SW 1271 (cell line): ENCODE measurements at places on chromosomes 13 and 19.

GRCh38 chr13:97885641-97886040, 67.8 kb upstream of the IPO5 start:
- DNase-seq = no peak

DNA sequence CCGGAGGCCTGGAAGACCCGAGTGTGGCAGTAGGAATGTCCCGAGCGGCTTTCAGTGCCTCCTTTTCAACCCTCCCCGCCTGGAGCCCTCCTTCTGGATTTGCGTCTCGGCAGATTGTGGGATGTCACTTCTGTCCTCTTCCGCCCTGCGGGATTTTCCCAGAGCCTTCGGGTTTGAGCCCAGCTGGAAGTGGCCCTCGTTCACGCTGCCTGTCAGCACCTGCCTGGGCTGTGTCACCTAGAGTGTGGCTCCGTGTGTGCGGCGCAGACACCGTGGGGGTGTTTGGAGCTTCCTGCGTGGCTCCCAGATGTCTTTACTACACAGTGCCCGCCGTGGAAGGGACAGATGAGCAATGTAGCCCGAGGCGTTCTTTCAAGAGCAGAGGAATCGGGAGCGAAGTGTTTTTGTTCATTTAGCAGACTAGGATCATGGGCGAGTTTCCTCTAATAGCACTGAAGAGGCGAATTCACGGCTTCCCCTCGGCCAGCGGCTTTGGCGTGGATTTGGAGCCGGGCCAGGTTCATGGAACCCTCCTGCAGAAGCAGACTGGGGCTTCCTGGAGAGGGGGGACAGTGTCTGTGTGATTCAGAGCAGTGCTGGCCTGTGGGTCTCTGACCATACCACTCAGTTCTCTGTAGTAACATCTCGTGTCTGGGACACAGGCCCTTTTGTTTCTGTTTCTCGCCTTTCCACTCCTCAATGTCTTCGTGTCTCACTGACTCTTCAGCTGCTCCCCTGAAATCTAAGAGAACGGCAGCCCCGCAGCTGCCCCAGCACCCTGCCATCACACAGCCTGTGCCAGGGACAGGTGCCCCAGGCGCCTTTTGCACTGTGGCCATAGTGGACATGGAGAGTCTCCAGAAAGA, 68.0 kb downstream of the KDM4B start:
- DNase-seq = no peak

DNA sequence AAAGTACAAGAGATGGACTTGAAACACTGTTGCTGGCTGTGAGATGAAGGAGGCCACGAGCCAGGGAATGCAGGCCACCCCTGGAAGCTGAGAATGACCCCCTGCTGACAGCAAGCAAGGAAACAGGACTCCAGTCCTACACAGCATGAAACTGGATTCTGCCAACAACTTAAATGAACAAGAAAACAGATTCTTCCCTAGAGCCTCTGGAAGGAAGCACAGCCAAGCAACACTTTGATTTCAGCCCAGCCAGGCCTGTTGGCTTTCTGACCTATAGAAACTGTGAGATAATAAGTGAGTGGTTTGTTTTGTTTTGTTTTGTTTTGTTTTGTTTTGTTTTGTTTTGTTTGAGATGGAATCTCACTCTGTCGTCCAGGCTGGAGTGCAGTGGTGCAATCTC, 105.3 kb upstream of the CACNA1A start:
- DNase-seq = no peak

DNA sequence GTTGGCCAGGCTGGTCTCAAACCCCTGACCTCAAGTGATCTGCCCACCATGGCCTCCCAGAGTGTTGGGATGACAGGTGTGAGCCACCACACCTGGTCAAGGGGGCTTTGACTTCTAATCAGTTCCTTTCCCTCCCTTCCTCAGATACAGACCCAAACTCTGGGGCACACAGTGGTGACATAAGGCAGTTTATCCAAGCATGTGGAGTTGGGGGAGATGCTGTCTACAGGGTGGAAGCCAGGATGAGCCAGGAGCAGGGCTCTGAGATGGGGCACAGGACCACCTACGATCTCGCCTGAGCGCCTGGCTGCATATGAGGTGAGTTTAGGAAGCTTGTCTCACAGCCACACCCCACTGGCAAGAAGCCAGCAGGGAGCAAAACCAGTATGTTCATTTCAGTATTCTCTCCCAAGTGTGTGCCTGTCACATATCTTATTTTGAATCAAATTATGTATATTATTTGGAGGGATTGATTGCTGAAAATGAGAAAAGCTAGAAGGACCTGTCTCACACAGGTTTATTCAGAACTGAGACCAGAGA, 67.7 kb downstream of the KCTD15 start:
- no peak for DNase-seq

DNA sequence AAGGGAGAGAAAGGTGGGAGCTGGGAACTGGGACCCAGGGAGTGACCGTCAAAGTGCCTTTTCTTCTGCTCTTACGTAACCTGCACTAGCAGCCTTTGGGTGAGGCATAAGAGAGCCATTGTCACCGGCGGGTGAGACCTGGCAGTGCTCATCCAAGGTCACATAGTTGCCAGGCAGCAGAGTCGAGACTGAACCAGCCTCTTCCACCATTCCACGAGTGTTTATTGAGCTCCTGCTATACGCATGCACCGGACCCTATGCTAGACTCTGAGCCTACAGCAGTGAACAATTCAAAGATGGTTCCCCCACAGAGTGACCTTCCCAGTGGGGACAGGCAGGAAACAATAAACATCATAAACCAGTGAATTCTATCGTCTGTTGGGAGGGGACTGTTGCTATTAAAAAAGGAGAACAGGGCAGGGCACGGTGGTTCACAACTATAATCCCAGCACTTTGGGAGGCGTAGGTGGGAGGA, 18.6 kb upstream of the STRN4 start:
- DNase-seq = no peak

GRCh38 chr19:1859331-1859781, 4.0 kb downstream of the KLF16 start:
- no peak for DNase-seq

DNA sequence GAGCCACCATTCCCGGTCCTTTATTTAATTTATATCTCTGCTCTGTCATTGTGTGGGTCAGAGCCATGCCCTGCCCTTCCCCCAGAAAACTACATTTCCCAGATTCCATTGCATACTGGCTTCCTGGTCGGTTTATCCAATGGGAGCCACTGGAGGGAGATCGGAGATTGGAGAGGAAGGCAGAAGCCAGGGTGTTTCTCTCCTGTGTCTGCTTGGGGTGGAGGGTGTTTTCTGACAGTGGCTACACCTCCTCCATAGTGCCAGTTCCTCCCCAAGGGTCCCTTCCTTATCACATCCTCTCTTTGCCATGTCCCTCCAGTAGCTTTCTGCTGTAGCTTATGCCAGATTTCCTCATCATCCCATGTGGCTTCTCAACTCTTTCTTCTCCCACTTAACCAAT, 19.0 kb downstream of the OLFM2 start:
- peak; percentile 18 for DNase-seq

DNA sequence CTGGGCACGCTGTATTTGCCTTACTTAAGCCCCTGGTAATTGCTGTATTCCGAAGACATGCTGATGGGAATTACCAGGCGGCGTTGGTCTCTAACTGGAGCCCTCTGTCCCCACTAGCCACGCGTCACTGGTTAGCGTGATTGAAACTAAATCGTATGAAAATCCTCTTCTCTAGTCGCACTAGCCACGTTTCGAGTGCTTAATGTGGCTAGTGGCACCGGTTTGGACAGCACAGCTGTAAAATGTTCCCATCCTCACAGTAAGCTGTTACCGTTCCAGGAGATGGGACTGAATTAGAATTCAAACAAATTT, 676 bp downstream of the BRCA2 start:
- DNase-seq = no peak

- no peak for DNase-seq
Observed at GRCh38 chr19:34141025-34141424, 31.3 kb upstream of the LSM14A start.

DNA sequence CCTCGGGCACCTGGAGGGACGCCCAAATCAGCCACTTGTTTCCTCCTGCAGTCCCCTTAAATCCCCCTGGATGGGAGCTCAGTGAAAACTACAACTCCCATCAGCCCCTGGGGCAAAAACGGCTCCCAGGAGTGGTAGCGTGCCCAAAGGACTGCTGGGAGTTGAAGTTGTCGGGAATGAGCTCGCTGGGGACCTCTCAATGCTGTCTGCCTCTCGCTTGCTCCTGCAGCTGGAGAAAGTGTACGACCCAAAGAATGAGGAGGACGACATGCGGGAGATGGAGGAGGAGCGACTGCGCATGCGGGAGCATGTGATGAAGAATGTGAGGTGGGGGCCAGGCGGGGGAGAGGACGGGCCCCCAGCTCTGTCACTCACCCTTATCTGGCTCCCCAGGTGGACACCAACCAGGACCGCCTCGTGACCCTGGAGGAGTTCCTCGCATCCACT, 14.7 kb upstream of the DHDH start:
- DNase-seq = peak; percentile 8

DNA sequence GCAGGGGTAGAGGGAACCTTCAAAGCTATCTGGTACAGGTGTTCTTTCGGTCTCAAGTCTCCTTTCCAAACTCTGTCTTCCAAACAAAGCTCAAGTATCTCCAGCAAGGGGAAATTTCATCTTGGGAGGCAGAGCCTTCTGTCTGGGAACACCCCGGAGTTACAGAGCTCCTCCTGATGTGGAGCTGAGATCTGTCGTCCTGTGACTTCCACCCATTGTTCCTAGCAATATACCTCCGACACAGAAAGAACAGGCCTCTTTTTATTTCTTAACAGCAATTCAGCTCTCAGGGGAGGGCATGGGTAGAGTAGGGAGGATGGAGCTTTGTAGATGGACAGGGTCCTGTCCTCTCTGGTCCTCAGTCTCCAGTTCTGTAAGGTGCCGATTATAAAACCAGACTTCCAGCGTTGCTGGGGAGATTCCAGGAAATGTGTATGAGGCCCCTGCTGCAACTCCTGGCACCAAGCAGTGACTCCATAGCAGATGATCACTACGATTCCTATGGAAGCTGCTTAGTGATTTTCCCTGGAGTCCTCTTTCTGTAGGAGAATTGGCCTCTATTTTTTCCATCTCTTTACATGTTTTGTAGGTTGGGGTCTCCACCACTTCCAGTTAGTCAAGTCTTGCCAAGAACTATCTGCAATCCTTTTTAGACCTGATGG, 56.0 kb upstream of the ARGLU1 start:
- DNase-seq = no peak

- no peak for DNase-seq
Observed at GRCh38 chr13:51945149-51945548, 66.1 kb downstream of the ATP7B start.

DNA sequence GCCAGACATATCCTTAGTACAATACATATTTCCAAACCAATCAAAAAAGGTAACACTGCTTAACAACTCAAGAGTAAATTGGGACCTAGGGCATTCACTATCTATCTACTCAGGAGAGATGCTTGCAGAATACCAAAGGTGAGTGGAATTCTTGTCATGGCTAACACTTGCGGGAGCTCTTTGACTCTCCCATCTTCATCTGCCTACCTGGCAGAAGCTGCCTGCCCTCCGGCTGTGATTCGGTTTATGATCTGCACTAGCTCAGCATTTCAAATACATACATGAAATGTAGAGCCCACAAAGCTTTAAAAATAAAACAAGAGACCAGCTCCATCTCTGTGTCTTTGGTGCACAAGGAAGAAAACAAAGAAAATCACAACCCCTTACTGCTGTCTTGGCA, 127.3 kb downstream of the STARD13 start:
- no peak for DNase-seq

DNA sequence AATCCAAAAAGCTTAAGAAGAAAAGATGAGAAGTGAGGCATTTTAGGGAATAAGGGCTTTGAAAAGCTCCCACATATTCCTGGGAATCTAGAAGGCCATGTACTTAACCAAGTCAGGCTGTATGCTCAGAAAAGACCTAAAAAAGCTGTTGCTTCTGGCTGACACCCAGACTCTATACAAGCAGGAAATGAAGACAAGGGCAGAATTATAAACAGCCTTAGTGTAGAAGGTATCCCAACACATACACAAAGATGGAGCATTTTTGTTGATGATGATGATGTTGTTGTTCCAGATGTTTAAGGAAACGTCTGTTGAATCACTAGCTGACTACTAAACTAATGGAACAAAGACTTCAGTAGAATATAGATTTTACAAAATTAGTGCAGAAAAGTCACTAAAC, 26.1 kb upstream of the N4BP2L1 start:
- DNase-seq = no peak

- DNase-seq = no peak
Observed at GRCh38 chr13:66407128-66407527, 823.0 kb downstream of the PCDH9 start.

GRCh38 chr19:45960595-45961235, 12.9 kb downstream of the NOVA2 start:
- no peak for DNase-seq

DNA sequence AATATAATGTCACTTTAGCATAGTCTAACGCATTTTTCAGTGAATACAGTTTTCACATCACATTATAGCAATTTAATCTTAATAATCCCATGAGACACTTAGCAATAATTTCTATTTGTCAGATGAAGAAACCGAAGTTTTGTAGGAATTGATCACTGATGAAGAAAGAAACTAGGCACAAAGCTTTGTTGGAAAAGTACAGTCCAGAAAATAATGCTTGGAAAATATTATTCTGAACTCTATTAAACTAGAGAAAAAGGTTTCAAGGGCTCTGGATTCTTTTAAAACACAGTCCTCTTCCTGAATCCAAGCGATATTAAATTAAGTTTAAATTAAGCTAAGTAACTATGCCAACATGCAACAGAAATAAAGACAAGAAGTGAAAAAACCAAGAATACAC, 62.2 kb downstream of the DCLK1 start:
- DNase-seq = no peak

DNA sequence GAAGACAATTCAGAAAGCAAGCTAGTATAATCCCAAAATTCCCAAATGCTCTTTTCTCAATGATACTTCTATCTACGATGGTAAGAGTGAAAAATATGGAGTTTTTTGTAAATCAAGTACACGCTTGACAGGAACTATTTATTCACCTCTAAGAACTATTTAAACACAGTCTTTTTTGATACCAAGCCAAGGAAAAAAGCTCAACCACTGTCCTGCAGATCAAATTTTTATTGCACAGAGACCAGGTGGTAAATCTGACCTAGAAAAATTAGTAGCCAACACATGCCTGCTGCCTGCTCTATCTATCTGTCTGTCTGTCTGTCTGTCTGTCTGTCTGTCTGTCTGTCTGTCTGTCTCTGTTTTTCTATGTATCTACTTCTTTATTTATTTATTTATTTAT, 292.2 kb downstream of the MZT1 start:
- DNase-seq = no peak

DNA sequence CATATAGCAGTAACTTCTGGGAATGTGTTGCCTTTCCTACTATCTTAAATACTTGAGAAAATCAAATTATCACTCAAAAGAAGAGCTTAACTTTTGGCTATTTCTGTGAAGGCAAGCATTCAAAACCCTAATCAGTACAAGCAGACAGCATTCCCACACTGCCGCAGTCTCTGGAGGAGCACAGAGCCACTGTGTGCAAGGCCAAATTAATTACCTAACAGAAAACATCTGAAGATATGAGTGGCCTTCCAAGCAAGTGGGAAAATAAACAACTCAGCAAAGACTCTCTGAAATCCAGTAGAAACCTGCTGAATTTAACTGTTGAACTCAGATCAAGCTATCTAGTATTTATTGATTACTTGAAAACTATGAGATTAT, 68.2 kb downstream of the COL4A1 start:
- no peak for DNase-seq

- DNase-seq = peak; percentile 86
Observed at GRCh38 chr19:13850910-13851733, 25.8 kb upstream of the NANOS3 start.

GRCh38 chr19:416416-416815, 7.5 kb upstream of the C2CD4C start:
- no peak for DNase-seq

- DNase-seq = no peak
Observed at GRCh38 chr19:19214159-19214490, 2.4 kb downstream of the NCAN start.
